ENCODE measurements at places on chromosomes 7 and 10.

DNA sequence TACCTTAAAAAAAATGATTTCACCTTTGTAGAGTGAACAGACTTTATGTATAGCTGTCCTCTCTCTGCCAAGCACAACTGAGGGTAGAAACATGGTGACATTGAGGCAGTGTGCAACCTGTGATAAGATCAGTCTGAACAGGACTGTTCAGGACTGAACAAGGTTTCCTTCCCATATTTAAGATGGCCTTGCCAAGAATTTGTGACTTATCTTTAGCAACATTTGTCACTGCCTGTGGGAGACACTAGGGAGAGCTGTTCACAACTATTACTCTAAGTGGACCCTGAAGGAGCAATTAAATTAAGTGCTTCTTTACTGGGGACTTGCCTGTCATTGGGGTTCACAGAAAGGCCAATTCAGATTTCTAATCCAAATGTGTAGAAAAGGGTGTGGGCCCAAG is 6.7 kb downstream of the OR13A1 start:
- no peak for DNase-seq

DNA sequence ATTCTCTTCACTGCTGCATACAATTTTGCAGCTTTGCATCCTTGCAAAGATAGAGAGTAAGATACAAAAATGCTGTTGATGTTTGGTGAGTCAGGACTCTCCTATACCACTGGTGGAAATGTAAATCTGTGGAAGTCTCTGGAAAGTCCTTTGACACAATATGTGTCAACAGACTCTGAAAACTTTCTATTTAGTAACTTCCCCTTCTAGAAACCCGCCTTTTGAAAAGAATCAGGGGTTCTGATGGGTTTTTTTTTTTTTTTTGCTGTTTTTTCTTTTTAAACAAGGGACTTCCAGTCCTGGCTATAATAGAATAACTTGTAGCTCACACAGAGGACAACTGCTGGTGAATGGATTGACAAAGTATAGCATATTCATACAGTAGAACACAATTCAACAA is 16.4 kb downstream of the NOD1 start:
- DNase-seq, result no peak

DNA sequence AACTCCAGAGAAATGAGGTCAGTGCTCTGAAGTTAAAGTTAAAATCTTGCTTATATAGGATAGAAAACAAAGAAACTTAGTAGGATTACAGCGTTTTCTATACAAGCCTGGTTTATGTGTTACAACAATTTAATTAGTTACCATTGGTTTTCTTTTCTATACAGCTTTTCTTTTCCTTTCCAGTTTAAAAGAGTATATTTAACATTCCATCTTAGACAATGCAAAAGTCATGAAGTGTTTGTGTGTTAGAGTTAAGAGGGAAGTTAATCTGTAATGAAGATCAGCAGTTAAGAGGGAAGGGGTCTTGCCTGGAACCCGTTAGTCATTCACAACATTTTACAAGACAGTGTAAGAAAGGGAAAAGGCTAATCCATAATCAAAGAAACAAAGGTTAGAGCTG is 338.3 kb downstream of the OTUD1 start:
- DNase-seq, result no peak

DNA sequence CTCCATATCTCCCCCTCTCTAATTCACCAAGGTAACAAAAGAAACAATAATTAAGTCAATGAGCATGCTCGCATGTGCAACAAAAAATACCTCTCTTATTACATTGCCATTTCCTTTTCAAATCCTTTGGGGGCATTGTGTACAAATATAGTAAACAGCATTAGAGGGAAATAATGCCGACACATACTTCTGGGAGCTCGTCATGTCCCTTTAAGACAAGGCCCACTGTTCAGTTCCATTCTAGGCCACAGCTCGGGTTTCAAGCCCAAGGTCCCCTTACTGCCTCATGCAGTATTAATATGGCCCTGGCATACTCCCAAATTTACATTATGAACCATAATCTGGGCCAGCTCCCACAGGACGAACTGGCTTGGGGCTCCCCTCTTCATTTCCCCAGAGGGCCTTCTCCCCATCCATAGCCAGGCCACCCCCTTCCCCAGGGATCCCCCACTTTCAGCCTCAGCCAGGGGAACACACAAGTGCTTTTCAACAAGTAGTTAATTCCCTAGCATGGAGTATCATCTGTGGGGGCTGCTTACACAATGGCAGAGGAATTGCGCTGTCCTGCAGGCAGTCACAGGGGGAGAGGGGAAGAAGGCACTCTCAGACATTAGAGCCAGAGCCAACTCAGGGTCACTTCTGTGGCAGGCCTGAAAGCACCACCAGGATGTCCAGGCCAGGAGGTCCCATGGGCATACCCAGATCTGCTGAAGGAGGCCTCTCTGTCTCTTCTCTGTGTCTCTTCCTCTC is 110.6 kb downstream of the KCNMA1 start:
- no peak for DNase-seq

DNA sequence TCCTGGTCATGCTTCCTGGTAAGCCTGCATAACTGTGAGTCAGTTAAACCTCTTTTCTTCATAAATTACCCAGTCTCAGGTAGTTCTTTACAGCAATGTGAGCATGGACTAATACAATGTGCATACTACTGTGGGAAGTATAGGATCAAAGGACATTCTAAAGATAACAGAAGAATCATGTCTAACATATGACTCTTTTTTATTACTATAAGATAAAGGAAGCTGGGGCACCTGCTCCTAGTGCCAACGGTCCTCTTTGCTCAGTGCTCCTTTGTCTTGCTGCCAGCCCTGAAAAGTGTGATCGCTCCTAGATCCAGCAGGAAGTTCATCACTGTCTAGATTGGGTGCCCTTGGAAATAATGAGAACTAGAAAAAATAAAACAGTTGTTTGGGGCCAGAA is 143.3 kb upstream of the NOBOX start:
- DNase-seq, result no peak

- DNase-seq, result no peak
Observed at GRCh38 chr7:50857804-50858489, 75.3 kb upstream of the GRB10 start.

DNA sequence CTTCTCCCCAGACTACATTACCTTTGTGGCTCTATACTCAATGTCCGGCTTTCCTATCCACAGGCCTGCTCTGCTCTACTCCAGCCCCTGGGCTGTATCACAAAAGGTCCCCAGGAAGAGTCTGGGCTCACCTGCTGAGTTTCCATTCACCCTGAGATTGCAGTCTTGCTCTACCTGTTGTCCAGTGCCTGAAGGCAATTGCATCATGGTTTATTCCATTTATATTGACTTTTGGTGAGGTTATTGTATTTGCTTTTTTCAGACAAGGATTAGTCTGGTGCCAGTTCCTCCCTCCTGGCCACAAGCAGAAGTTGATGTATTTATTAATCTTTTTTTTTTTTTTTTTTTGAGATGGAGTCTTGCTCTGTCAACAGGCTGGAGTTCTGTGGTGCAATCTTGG is 273.1 kb downstream of the XPNPEP1 start:
- no peak for DNase-seq

DNA sequence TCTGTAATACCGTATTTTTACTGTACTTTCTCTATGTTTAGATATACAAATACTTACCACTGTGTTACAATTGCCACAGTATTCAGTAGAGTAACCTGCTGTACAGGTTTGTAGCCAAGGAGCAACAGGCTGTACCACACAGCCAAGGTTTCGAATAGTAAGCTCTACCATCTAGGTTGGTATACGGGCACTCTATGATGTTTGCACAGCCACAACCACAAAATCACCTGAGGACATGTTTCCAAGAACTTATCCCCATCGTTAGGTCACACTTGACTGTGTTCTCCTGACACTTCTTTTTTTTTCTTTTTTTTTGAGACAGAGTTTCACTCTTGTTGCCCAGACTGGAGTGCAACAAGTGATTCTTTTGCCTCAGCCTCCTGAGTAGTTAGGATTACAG is 134.6 kb upstream of the TRIM24 start:
- DNase-seq, result no peak

GRCh38 chr10:119651514-119652360 is 557 bp downstream of the BAG3 start:
- DNase-seq, result no peak

DNA sequence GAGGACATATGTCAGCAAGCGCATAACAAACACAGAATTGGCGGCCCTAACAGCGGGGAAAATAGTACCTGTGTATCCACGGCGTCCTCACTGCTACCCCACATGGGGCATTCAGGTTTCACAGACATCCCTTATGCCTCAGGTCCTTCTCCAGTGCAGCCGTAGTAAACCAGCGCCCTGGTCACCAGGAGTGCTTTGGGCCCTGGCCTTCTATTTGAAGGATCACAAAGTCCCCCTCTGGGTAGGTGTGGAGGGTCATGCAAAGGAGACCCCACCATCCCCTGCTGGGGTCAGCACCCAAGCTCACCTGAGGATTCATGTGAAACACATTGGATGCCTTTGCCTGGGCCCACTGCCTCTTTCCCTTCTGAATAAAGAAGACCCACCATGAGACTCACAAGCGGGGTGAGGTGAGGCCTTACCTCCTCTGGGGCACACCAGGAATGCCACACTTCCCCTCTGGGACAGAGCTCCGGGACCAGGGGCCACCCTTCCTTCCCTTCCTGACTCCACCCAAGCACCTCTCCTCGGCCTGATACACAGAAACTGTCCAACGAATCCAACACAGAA is 18.8 kb downstream of the CLRN3 start:
- no peak for DNase-seq
